Keratinocyte (primary cell): ENCODE measurements at places on chromosomes 11 and 22. TPM values are rescaled to one million over a fixed set of nuclear protein-coding genes. Genes with fewer than 3 reads are reported as not detected.

DNA sequence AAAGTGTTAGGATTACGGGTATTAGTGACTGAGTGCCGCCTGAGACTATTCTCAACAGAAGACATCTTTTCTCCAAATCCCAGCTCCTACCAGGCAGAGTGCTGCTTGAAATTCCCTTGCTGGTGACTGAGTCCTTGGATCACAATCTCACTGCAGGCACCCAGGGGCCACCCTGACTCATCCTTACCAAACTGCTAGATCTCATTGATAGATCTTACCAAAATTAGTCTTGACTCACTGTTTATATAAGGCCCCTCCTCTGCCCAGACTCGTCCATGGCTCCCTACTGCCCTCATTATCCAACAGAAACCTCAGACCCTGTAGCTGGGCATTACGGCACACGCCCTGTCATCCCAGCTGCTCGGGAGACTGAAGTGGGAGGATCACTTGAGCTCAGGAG, 14.7 kb downstream of the TBC1D10A start:
- DNase-seq, result peak; percentile 82

DNA sequence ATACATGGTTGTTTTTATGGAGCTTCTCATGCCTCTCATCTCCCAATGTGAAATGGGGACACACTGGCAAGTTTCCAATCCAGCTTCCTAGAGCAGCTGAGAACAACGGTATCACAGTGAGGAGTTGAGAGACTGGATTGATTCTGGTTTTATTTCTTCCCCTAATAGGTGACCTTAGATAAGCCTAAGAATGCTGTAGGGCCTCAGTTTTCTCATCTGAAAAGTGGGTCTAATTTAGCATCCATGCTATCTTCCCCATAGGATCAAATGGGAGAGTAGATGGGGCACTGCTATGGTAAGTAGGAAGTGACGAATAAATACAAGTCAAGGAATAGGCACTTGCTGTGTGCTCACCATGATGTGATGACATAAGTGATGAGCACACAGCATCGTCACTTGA, 61.1 kb upstream of the PHOX2A start:
- no peak for DNase-seq

- no peak for DNase-seq
Observed at GRCh38 chr11:8002676-8003075, 15.5 kb downstream of the EIF3F start.

DNA sequence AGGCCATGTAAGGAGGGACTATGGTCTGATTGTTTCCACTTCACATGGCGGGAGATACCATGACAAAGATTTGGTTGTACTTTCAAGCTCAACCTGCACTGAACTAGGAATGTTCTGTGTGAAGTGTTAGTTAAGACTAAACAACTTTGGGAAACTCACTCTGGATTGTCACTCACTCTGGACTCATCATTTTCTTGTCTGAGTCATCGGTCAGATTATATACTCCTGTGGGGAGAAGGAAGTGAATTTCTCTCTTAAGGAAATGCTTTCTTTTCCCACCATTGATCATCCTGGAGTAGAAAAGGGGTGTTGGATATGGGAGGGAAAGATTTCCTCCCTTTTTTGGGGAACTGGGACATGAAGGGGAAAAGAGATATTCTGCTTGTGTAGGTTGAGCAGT, 26.9 kb upstream of the CAT start:
- no peak for DNase-seq

DNA sequence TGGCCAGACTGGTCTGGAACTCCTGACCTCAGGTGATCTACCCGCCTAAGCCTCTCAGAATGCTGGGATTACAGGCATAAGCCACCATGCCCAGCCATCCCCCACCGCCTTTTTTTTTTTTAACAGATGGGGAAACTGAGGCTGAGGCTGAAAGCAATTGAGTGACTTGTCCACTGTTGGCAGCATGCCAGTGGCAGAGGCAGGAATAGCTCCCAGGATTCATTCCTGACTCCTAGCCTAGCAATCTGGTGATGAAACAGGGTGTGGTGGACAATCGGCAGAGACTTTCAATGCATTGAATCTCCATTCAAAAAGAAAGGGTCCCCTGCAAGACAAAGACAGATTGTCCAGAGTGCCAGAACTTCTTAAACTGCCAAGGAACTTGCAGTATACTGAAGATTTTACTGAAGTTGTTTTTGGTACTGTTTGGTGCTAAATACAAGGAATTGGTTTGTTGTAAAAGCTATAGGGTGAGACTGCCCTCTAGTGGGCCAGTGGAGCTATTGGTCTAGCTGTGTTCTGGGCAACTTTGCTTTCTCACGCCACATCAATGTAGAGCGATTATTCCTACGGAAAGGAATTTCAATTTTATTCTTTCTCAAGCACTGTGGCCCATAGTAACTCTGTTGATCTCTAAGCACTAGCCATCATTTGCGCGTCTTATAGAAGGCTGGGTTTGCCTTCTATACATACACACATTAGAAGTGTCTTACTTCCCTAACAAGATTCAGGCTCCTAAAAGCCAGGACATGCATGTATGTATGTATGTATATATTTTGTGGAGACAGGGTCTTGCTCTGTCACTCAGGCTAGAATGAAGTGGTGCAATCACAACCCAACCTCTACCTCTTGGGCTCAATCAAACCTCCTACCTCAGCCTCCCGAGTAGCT, 21.0 kb downstream of the C22orf31 start:
- no peak for DNase-seq

DNA sequence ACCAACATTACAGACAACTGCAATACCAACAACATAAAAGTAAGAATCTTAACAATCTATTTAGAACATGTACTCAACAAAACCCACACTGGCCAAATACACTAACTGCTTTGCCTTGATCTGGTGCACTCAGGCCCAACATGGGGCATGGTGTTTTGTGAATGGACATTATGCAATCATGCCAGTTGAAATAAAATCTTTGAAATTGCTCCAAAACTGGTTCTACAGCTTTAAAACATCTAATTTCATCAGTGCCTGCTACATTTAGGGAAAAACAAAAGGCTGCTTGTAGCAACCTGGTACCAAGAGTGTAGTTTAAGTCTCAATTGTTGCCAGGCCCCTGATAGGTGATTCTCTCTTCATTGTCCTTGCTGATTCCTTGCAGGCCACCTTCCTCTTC, 3.3 kb upstream of the CTR9 start:
- no peak for DNase-seq

GRCh38 chr11:59534676-59535075, 23.3 kb downstream of the OR4D9 start:
- no peak for DNase-seq

DNA sequence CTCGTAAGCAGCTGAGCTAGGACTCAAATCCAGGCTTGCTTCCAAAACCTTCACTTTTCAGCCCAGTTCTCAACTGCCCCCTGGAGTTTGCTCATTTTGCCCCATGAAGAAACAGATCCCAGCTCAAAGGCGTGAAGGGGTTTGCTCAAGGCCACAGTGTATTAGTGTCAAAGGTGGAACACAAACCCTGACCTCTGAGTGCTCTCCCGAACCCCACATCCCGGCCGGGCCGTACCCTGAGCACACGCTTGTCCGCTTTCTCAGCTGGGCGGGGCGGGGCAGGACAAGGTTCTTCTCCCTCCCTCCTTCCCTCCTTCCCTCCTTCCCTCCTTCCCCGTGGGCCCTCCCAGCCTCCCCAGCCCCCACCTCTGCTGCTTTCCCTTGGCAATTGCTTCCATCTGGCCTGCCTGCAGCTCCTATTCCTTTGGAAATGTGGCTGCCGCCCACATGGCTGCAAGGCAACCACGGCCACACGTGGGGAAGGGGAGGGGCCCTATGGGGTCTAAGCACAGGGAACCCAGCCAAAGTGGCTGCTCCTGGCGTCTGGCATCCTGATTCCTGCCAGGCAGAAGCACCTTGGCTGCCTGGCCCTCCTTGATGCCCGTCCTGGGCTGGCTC, 4.1 kb downstream of the ST3GAL4 start:
- no peak for DNase-seq

GRCh38 chr11:45110562-45110961, 35.9 kb upstream of the PRDM11 start:
- peak; percentile 65 for DNase-seq

Gene ZNRF3
- polyA plus RNA-seq, result 2.1 to 4.0 TPM (median 2.6 TPM) in 3 replicates

Gene HOATZ
- polyA plus RNA-seq, result 0.11 TPM in 1 of 3 replicates, not detected in the others

DNA sequence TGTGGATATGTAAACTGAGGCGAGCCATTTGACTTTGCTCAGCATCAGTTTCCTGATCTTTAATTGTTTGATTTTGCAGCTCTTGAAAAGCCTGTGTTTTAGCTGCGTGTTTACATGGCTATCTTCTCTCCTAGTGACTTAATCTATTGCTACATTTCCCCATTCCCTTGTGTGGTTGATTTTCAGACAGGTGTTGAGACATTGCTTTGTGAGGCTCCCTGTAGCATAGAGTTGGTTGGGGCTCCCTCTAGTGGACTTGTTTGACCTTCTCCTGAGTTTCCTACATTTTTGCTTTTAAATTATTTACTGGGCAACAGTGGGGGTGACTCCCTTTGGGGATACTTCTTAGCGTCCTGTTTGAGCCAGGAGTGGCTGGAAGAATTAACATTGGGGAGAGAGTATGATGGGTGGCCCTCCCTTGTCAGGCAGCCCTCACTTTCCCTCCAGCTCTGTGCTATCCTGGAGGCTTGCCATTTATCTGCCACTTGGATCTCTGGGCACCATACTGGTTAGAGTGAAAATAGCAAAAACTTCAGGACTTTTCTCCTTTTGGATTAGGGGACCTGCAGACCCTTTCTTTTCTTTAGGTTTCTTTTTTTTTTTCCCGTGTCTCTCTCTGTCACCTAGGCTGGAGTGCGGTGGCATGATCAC, 9.2 kb upstream of the CBL start:
- DNase-seq, result no peak

Gene GGTLC3
- polyA plus RNA-seq, result not detected in 3 replicates

DNA sequence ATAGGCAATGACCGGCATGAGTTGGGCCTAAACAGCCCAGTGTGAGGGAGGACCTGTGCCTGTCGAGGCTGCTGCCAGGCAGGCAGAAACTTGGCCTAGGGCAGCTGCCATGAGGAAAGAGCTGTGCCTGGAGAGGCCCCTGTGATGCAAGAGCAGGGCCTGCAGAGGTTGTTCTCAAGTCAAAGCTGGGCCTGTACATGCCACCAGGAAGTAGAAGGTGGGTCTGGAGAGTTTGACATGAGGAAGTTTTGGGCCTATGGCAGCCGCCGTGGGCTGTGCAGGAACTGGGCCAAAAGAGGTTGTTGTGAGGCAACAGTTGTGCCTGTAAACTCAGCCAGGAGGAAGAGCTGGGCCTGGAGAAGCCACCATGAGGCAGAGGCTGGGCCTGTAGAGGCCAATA, 43.2 kb downstream of the OR4C45 start:
- DNase-seq, result no peak

Gene MAJIN
- polyA plus RNA-seq, result 0.09 TPM in 1 of 3 replicates, not detected in the others

DNA sequence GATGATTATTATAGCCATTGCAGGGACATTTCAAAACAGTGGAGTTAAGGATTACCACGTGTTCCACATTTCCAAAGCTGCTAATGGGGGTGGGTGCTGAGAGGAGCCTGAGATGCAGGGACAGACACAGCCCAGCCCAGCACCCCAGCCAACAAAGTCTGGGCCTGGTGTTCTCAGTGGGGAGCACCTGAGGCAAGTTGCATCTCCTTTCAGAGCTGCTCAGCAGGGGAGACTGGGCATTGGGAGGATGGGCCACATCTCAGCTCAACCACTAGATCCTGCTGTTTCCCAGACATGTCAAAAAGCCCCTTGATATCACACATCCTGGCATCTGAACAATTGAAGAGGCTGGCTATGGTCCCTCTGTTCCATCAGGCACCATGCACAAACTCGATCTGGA, 458.0 kb upstream of the KIRREL3 start:
- DNase-seq, result no peak

GRCh38 chr11:71075871-71076420, 176.4 kb downstream of the SHANK2 start:
- DNase-seq, result no peak

DNA sequence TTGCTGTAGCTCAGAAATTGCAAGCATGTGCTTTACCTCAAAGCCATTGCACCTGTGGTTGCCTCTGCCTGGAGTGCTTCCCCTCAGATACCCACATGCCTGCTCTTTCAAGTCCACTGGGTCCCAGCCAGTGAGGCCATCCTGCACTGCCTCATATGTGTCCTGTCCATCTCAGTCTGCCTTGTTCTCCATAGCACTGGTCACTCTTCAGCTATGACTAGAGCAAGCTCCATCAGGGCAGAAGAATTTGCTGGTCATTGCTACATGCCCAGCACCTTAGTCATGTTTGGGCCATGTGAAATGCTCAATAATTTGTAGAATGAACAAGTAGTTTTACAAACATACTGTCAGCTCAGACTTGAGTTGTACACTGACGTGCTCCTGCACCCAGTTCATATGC, 64.4 kb upstream of the HORMAD2 start:
- no peak for DNase-seq

GRCh38 chr11:8085011-8085645, 4.1 kb downstream of the TUB start:
- DNase-seq, result no peak

- no peak for DNase-seq
Observed at GRCh38 chr22:37765498-37765897, 42.2 kb upstream of the GCAT start.

- DNase-seq, result no peak
Observed at GRCh38 chr11:118789501-118790356, 1.2 kb downstream of the DDX6 start.

DNA sequence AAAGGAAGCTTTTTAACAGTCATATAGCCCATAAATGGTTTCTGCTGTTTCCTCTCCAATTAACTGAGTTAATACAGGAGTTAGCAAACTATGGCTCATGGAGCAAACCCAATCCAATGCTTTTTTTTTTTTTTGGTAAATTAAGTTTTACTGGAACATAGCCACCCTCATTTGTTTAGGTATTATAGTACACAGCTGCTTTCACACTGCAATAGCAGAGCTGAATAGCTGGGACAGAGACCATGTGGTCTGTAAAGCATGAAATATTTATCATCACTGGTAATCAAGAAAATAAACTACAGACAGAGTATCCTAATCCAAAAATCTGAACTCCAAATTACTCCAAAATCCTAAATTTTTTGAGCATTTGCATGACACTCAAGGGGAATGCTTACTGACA, 53.7 kb downstream of the RDX start:
- DNase-seq, result no peak

Gene SLC25A45
- polyA plus RNA-seq, result 0.20 to 0.46 TPM (median 0.25 TPM) in 3 replicates

DNA sequence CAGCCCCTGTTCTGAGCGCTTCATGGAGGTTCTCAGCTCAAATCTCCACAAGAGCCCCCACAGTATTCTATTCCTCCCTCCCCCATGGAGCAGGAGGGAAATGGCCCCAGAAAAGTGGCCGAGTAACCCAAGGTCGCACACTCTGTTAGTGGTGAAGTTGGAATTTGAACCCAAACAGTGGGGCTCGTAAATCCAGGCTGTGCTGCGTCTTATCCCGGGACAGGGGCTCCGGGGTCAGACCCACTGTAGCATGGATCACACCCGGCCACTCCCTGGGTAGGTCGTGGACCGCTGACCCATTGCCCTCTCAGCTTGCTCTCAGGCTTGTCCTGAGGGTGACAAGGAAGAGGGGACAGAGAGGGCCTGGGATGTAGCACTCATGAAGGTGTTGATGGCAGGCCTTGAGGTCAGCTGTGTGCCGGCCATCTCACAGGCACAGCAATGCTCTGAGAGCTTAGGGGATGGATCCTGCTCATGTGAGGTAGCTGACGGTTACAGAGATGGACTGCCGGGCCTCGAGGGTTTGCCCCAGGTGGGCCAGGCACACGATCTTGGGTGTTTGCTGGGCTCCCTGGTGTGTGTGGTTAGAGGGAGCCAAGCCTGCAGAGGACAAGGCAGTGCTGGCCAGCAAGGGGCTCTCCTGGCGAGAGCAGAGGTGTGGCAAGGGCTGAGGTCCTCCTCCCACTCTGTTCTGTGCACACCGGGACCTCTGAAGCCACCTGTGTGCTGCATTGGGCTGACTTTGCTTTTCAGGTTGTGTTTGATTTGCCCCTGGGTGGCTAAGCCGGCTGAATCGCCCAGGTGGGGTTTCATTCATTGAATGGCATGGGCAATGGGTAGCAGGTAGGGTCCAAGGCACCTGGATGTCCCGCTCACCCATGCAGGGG, 2.3 kb upstream of the FGF19 start:
- DNase-seq, result no peak
